Stimulated activated CD4-positive, alpha-beta T cell treated with anti-CD3 and anti-CD28 coated beads, Interleukin-12 subunit alpha, Interleukin-12 subunit beta, amount 100 ng/mL, for 4 hours (primary cell): ENCODE measurements at places on chromosomes 2 and 18.
A peak's percentile ranks its signal among the peaks of the same experiment; 100 is the strongest.

DNA sequence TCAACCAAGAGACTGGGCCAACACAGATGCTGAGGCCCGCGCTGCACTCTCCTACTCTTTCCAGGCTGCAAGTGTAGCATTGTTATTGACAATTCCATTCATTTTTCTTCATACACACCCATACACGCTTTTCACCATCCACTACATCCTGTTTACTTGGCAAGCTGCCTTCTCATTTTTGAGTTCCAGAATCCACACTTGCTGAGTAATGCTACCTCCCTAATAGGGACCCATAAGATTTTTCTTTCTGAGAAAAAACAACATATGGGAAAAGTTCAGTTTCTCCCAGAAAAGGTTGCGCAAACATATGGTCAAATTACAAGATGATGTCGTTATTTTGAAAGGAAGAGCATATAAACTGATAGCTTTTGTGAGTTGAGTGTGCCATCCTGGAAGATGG lies 3.3 kb upstream of the NETO1 start:
- DNase-seq = no peak

DNA sequence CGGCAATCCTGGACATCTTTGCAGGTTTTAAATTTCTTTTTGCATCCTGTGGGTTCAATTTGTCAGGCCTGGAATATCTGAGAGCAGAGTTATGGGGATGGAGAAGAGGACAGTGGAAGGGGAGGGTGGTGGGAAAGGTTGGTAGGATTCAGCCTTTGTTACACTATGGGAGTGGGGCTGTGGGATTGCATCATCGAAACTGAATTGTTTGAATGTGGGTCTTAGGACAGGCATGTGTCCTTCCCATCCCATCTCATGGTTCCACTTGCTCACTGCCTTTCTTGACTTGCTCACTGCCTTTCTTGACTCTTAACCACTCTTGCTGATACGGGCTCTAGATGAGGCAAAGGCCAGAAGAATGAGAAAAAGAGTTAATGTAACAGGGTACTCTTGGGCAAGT lies 12.9 kb downstream of the IGFBP2 start:
- no peak for DNase-seq

DNA sequence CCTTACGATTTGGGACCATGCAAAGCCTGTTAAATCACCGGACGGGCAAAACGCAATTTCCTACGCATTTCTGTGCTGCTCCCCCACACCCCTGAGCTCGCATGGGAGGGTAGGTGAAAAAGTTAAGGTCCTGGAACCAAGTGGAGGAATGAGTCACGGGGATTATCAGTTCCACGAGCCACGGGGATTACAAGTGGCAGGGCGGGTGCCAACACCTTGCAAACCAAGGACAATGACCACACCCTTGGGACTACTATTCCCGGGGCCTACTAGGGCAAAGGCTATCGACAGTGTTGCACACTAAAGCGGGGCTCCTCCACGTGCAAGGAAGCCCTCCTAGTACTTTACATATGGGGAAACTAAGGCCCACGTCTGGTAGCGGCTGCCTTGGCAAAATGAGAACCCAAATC lies 447 bp downstream of the RETSAT start:
- DNase-seq = no peak

DNA sequence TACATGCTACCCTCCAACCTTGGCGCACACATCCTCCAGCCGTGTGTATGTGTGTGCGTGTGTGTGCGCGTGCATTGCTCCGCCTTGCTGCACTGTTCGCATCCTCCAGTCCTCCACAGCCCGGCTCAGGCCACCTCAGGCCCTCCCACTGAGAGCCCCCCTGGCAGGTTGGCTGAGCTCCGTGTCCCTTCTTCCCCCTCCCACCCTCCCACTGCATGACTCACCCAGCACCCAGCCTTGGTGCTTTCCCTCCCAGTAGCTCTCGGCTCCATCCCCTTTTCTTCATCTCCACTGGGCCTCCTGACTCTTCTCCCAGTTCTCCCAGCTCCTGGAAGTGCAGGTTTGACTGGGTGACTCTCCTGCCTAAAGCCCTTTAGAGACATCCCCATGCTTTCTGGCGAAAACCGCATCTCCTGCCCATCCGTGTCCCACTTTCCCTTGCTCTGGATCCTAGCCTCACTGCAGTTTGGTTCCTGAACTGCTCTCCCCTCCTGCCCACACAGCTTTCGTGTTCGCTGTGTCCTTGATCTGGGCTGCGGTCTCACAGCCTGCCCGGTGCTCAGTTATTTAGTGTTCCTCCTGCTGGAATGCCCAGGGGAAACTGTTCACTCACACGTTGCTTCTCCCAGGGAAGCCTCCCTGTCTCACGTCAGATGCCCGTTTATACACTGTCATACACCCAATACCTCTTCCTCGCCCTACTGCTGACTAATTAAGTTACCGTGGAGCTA lies 4.9 kb downstream of the TMEM177 start:
- no peak for DNase-seq

DNA sequence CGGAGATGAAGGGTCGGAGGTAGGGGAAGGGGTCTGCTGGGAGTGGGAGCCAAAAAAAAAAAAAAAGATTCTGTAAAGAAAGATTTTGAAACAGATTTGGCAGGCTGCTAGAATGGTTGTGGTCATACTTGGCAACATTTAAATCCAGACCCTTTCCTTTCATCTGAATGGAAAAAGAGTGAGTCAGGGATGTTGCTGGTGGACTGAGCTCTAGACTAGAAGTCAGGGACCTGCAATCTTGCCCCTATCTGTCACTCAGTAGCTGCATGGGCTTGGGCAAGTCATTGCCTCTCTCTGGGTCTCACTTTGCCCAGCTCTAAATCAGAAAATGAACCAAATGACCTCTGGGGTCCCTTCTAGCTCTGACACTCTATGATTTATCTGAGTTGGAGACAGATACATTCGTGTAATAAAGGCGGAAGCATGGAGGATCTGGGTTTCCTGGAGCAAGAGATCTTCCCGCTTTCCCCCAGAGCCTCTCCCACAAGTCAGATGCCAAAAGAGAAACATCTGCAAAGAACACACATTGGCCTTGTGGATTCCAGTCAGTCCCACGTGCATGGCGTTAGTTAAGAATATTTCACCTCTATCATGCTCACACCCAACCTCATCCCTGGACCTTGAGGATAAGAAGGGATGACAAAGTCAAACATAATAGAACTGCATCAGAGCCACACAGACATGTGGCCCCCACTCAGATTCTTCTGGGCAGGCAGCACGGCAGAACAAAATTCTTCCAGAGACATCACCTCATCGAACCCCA lies 58.5 kb downstream of the ADD2 start:
- no peak for DNase-seq

- peak; percentile 66 for DNase-seq
These were observed 31.2 kb downstream of the KIF3C start for GRCh38 chr2:25951071-25951547.

DNA sequence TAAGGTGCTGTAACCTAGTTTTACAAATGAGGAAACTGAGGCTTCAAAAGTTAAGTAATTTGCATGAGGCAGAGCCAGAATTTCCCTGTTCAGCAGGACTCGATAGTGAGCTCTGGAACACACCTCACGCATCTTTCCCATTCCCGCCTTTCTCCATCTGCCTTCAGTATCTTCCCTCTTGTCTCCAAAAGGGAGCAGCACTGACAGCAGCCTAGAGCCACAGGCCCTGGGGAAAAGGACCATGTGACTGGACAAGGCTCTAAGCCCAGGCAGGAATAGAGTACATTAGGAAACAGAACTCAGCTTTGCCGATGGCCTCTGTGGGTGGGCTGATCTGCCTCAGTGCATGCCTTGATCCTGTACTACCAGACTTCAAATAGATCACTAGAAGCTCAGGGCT lies 21.5 kb downstream of the GPR155 start:
- no peak for DNase-seq
